ENCODE measurements at places on chromosomes 3 and 15. TPM values are rescaled to one million over a fixed set of nuclear protein-coding genes. Genes with fewer than 3 reads are reported as not detected.

The ATOSA gene
- total RNA-seq, result 9.0 TPM

GRCh38 chr3:32972482-32973146 is 21.2 kb downstream of the CCR4 start:
- no peak for DNase-seq

DNA sequence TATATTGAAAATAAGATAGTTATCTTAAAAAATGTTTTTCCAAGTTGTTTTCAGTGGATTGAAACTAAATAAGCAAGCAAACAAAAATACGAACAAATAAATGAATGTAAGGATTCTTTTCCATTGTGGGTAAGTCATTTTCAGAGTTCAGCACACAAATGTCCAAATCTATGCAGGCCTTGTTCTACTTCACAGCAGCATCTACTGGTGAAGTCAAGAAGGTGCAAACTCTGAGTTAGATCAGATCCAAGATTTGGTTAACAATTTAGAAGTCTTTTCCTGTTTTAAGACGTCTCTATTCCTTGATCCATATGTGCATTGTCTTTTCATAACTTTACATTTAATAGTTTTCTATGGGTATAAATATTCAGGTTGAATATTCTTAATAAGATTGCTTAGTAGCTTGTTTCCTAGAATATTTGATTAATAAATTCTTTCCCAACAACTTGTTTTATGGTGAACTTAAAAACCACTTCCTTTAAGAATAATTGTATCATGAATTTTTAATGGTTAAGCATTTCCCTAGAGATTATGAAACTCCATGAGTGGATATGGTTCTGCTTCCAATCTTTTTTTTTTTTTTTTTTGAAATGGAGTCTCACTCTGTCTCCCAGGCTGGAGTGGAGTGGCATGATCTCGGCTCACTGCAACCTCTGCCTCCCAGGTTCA is 10.5 kb downstream of the PTX3 start:
- DNase-seq, result peak; percentile 48

DNA sequence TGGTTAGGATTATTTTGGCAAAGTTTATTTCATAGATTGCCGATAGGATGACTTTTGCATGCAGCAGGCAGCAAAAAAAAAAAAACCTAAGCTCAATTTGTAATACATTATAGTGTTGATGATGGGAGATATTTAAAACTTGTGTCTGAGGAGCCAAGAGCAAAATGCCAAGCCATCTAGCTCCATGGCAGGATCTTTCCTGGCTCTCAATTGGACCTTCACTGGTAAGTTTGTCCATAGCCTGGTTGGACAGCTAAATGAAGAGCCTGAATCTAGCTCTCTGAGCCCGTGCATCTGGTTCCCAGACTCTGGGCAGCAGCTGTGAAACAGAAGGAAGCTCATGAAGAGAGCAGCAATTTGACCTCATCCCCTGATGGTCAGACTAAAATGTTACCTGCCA is 17.5 kb downstream of the STAC start:
- DNase-seq, result no peak

The CCDC54 gene
- total RNA-seq, result not detected

The GFM1 gene
- total RNA-seq, result 107 TPM

GRCh38 chr3:106191211-106191610 is 322.4 kb upstream of the CBLB start:
- no peak for DNase-seq

The SLC28A2 gene
- total RNA-seq, result not detected

GRCh38 chr3:33840179-33840578 is 41.7 kb downstream of the PDCD6IP start:
- no peak for DNase-seq

The STRC gene
- total RNA-seq, result not detected

- no peak for DNase-seq
Observed at GRCh38 chr15:90405055-90405607, 17.1 kb downstream of the IQGAP1 start.

- no peak for DNase-seq
Observed at GRCh38 chr3:120775411-120775810, 32.9 kb downstream of the GTF2E1 start.

Data from A172 (cell line).